ENCODE measurements at places on chromosomes 1 and 21.
A peak's percentile ranks its signal among the peaks of the same experiment; 100 is the strongest.

GRCh38 chr1:7366286-7366954 is 404.7 kb upstream of the VAMP3 start:
- no peak for DNase-seq

- peak; percentile 90 for DNase-seq
Observed at GRCh38 chr1:15834406-15835204, 12.9 kb upstream of the SPEN start.

GRCh38 chr1:47810964-47811682 is 186.1 kb downstream of the TRABD2B start:
- no peak for DNase-seq

- DNase-seq: no peak
Observed at GRCh38 chr21:44049606-44050005, 37.5 kb downstream of the TRAPPC10 start.

DNA sequence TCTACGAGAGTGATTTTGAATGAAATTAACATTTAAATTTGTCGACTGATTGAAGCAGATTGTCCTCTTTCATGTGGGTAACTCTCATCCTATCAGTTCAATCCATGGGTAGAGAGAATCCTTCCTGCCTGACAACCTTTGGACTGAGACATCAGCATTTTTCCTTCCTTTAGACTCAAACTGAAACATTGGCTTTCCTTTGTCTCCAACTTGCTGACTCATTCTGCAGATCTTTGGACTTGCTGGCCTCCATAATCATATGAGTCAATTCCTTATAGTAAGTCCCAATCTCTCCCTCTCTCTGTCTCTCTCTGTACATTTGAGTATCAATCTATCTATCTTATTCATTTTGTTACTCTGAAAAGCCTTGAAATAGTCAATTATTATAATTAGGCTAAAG is 416.7 kb downstream of the LRRIQ3 start:
- DNase-seq: no peak

DNA sequence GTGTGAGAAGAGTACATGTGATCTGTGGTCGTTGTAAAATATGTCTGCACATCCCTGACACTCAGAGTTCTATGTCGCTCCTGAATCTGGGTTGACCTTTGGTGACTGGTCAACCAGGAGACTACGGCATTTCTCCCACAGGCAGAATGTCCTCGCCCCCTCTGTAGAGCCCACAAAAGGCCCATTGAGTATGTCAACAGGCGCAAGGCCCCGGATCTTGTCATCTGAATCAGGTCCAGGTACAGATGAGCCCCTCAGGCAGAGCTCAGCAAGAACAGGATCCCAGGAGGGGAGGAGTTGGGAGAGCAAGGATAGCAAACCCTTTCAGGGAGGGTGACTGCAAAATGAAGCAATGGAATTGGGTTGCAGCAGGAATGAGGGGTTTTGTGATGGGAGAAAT is 126.5 kb downstream of the MATN1 start:
- DNase-seq: no peak

DNA sequence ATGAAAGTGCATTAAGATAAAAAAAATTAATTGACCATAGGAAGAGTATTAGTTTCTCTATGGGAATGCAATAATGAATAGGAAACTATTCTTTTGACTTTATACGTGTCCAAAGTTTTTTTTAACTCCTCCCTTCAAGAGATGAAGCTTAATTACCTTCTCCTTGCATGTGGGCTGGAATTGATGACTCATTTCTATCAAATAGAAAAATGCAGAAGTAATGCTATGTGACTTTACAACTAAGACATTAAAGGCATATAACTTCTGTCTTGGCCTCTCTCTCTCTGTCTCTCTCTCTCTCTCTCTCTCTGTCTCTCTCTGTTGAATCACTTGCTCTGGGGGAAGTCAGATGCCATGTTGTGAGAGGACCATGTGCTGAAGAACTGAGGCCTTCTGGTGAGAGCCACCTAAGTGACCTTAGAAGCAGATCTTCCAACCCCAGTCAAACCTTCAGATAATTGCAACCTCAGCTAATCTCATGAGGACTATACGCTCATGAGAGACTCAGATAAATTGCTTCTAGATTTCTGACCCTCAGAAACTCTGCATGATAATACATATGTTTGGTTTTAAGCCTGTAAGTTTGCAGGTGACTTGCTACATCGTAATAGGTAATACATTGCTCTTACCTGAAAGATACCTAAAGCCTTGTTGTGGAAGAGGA is 414.2 kb downstream of the KCNT2 start:
- DNase-seq: no peak

- DNase-seq: peak; percentile 41
Observed at GRCh38 chr1:246788895-246789338, 64.7 kb downstream of the SCCPDH start.

DNA sequence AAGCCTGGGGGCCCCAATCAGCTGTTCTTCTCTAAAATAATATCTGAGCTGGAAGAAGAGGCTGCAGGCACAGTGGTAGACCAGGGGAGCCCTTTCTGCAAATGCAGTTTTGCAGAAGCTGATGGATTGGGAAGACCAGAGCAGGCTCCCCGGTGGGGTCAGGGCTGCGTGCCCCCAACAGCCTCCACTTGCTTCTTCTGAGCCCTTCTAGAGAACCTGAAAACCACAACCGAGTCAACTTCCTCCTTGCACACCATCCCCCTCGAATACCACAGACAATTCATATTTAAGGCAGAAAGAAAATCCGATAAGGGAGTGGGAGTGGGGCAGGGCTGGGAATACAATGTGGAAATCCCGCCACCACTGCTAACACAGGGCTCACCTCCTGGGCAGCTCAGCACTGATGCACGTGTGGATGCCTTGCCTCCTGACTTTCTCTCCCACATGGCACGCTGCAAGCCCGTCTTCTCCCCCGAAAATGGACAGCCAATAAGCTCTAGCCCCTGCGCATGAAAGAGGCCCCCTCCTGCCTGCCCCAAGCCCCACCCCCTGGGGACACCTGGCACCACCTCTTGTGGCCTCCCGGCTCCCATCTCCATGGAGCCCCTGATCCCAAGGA is 25.4 kb upstream of the ALDH4A1 start:
- DNase-seq: peak; percentile 79

DNA sequence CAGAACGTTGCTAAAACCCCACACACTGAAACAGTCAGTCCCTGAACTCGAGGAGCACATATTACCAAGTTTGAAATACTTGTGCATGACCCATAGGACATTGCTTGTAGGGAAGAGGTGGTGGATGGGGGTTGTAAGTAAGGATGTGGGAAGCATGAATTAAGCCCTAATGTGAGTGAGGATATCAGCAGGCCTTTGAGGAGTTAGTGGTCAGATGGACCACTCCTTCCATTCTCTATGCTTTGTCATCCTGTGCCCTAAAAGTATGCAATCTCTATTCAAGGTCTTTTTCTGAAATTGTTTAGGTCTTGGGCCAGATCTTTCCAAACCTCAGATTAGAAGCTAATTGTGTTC is 70.9 kb upstream of the SAMSN1 start:
- no peak for DNase-seq

- DNase-seq: no peak
Observed at GRCh38 chr1:110857964-110858948, 14.7 kb upstream of the CD53 start.

- DNase-seq: no peak
Observed at GRCh38 chr1:203491664-203492063, 2.3 kb upstream of the OPTC start.

- no peak for DNase-seq
Observed at GRCh38 chr1:242199776-242200458, 201.0 kb upstream of the MAP1LC3C start.

DNA sequence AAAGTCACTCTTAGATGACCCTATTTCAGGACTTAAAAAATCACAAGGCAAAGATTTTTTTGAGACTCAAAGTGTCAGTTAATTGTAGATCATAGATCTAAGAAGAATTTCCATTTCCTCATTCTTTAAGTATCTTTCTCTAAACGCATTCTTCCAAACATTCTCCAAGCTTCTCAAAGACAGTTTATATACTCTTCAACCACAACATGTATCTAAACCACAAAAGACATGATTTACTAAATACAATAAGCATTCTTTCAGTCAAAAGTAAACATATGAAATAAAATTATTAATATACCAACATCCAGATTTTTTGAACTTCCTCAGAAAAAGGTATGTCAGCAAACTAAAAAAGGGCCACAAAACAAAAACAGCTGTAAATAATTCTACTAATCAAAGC is 24.4 kb downstream of the RC3H1 start:
- DNase-seq: peak; percentile 57

DNA sequence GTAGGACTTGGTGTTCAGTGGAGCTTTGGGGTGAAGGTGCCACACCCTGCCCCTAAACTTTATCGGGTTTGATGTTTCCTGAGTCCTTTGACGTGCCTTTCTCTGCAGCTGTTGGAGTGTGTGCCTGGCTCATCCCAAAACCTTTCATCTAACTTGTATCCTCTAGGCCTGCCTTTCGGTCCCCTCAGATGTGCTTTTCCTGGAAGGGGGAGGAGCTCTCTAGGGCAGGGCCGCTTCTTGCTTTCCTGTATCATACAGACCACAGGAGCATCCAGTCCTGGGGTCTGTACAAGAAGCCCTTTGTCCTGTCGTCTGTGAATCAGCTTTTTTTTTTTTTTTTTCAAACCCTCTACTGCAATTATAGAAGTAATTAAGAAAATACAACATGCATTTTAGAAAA is 35.7 kb downstream of the PTGFRN start:
- no peak for DNase-seq

- DNase-seq: peak; percentile 57
Observed at GRCh38 chr1:247500865-247501264, 35.4 kb downstream of the OR2C3 start.

GRCh38 chr1:30759718-30760281 is 2.2 kb upstream of the LAPTM5 start:
- DNase-seq: no peak

- DNase-seq: no peak
Observed at GRCh38 chr1:160860840-160861505, 1.7 kb downstream of the CD244 start.

DNA sequence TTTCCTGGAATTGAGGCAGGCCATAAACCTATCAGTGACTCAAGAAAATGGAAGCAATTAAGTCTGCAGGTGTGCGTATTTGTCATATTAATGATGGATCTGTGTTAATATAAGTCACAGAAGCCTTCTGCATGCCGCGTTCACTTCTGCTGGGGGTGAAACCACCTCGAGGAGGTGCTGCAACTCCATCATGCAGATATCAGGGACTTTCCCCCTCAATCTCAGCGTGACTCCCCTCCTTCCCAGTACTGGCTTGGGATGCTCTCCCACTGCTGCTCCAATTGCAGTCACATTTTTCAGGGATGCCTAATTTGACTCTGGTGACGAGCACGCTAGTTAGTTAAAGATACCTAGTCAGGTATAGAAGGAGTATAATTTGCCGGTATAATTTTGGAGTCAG is 87.5 kb downstream of the ASTN1 start:
- no peak for DNase-seq

GRCh38 chr1:172810480-172811175 is 151.7 kb downstream of the FASLG start:
- DNase-seq: no peak

DNA sequence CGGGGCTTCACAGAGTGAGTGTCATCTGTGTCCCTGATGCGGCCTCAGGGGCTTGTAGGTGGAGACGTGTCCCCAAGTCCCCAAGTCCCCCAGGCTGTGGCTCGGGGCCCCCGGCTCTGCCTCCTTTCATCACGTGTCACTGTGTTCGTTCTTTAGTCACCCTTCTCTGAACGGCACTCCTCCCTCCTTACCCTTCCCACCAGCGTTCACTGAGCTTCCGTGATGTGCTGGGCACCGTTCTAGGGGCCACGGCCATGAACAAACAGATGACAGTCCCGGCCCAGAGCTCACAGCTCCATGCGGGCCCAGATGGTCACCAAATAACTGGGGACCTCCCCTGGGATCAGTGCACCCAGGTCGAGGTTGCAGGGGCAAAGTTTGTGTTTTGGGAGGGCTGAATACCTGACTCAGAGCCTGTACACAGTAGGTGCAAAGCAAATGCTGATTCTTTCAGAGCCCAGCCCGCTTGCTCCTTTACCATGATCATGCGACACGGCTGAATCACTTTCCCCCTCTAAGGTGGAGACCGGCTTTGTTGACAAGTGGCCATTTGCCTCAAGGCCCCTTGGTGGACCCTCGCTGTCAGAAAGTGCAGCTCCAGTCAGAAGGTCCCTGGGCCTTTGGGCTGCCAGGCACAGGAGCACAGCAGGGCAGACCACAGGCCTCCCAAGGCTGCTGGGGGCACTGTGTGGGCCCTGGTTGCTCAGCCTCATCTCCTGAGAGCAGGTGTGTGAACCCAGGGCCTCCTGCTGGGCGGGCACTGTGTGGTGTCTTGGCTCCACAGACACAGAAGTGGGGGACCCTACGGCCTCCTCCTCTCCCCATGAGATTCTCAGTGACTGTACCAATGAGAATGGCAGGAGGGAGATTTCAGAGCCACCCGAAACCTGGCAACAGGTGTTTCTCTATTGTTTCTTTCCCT is 592.5 kb downstream of the PTPRU start:
- DNase-seq: no peak
